Stimulated activated CD4-positive, alpha-beta T cell treated with anti-CD3 and anti-CD28 coated beads, Interleukin-1b, Interleukin-23, amount 100 ng/mL, for 1 hour (primary cell): ENCODE measurements at places on chromosomes 3 and 15.

- DNase-seq = no peak
Measured at GRCh38 chr15:75468913-75469598, 17.6 kb upstream of the SIN3A start.

GRCh38 chr15:93029214-93029835 lies 59.7 kb downstream of the RGMA start:
- no peak for DNase-seq

DNA sequence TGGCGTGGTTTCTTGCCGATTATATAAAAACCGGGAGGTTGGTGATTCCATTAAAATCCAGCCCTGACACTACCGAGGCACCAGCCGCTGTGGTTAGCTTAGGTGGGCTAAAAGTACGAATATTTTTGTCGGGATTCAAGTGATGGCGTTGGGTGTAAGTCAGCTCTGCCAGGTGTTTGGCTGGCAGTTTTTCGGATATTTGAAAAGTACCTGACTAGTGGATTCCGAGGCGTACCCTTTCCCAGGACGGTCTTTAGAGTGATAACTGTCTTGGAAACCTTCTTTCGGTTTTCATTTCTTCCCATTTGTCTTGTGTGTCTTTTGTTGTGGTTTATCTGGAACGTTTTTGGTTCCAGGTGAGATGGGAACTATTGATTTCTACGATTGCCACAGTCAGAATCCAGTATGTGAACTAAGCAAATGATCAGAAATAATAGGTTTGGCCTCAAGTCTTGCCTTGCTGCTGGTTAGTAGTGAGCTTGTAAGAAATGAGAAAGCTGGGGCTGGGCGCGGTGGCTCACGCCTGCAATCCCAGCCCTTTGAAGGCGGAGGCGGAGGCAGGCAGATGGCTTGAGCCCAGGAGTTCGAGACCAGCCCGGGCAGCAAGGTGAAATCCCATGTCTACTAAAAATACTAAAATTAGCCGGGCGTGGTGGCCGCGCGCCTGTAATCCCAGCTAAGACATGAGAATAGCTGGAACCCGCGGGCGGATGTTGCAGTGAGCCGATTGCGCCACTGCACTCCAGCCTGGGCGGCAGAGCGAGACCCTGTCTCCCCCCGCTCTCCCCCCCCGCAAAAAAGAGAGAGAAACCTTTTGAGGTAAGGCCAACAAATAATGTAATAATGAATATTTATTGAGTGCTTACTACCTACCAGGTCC lies 1.4 kb downstream of the FYTTD1 start:
- no peak for DNase-seq

GRCh38 chr15:51765751-51766150 lies 14.4 kb downstream of the TMOD2 start:
- no peak for DNase-seq

DNA sequence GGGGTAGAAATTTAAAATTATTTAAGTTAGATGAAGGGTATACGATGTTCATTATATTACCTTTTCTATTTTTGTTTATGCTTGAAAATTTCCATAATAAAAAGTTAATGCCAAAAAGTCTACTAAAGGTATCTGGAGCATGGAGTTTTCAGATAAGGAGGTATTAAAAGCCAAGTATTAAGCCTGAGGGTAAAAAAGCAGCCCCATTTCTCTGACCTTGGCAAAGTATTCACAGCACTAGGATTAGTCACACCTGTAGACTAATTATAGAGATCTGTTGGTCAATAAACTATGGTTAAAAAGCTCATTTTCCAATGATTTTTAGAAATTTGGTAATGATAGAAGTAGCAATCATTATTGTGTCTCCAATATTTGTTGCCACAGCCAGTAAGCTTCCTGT lies 23.1 kb downstream of the XRN1 start:
- no peak for DNase-seq

- no peak for DNase-seq
Measured at GRCh38 chr15:71411538-71412482, 296.5 kb downstream of the THSD4 start.

DNA sequence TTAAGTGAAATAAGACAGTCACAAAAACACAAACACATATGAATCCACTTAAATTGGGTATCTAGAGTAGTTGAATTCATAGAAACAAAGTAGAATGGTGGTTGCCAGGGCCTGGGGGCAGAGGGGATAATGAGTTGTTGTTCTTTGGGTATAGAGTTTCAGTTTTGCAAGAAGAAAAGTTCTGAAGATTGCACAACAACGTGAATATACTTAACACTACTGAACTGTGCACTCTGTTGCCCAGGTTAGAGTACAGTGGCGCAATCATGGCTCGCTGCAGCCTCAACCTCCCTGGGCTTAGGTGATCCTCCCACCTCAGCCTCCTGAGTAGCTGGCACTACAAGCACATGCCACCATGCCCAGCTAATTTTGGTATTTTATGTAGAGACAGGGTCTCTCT lies 14.9 kb downstream of the GRAMD2A start:
- no peak for DNase-seq
